Upper lobe of left lung (tissue), 6 donors: ENCODE measurements at places on chromosomes 2 and 18. TPM values are rescaled to one million over a fixed set of nuclear protein-coding genes. Genes with fewer than 3 reads are reported as not detected.

Gene PSMA8
- 1.3 TPM for total RNA-seq

Gene GALNT1
- total RNA-seq = 65.0 TPM

- no peak overlapping the region for H3K4me3 ChIP-seq
- H3K27me3 ChIP-seq = no peaks in the 10 kb centered on the region
- H3K36me3 ChIP-seq = no peaks in the 10 kb centered on the region
- no peak overlapping the region for H3K27ac ChIP-seq
- no peak for DNase-seq
Measured at GRCh38 chr2:157182204-157182709, 75.2 kb upstream of the GALNT5 start.

GRCh38 chr2:22798386-22798785, 586.6 kb upstream of the KLHL29 start:
- no peak for DNase-seq
- no peak overlapping the region for H3K27ac ChIP-seq
- H3K27me3 ChIP-seq = no peaks in the 10 kb centered on the region

- no peak overlapping the region for H3K4me3 ChIP-seq
- H3K36me3 ChIP-seq = no peaks in the 10 kb centered on the region
- no peak overlapping the region for H3K27ac ChIP-seq
- no peak for DNase-seq
Measured at GRCh38 chr18:37701967-37702366, 136.4 kb upstream of the CELF4 start.

Gene SOCS6
- total RNA-seq = 11.0 TPM

DNA sequence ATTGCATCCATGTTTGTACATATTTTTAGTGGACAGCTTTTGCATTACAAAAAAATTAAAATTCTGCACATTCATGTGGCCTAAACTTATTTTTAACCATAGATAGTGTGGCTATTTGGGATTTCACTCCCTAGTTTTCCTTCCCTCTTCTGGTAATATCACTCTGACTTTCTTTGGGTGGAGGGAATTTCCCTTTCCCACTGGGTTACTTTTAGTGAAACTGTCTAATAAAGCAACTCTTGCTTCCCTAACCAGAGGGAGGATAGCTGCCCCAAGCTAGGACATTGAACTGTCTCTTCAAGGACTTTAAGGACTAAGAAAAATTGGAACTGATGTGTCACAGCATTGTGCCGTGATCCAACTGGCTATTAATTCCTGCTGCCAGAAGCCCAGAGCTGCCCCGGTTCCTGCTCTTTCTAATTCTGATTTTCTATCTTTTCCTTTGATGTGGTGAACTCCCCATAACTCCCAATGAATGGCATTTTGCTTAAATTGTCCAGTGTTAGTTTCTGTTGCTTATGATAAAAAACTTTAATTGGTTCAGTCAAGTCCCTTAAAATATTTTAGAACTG, 20.0 kb upstream of the EFR3B start:
- no peak overlapping the region for H3K27ac ChIP-seq
- H3K27me3 ChIP-seq = no peaks in the 10 kb centered on the region
- no peaks in the 10 kb centered on the region for H3K4me1 ChIP-seq
- DNase-seq = no peak

- no peaks in the 10 kb centered on the region for H3K36me3 ChIP-seq
- no peak for DNase-seq
- H3K4me3 ChIP-seq = no peak overlapping the region
- no peaks in the 10 kb centered on the region for H3K27me3 ChIP-seq
- H3K27ac ChIP-seq = no peak overlapping the region
- H3K4me1 ChIP-seq = no peaks in the 10 kb centered on the region
Measured at GRCh38 chr2:6384341-6384740, 481.4 kb downstream of the CMPK2 start.

GRCh38 chr2:189783451-189783926, 650 bp downstream of the ORMDL1 start:
- H3K27ac ChIP-seq = peak overlapping the region; percentile 95
- H3K4me3 ChIP-seq = peak overlapping the region; percentile 66
- peaks cover 17% of the 10 kb centered on the region for H3K4me1 ChIP-seq
- DNase-seq = no peak
- H3K36me3 ChIP-seq = peaks cover 12% of the 10 kb centered on the region
- no peaks in the 10 kb centered on the region for H3K27me3 ChIP-seq

- no peaks in the 10 kb centered on the region for H3K4me1 ChIP-seq
- DNase-seq = no peak
- no peaks in the 10 kb centered on the region for H3K27me3 ChIP-seq
- no peak overlapping the region for H3K4me3 ChIP-seq
- no peak overlapping the region for H3K27ac ChIP-seq
- H3K36me3 ChIP-seq = no peaks in the 10 kb centered on the region
Measured at GRCh38 chr2:182740701-182741100, 24.6 kb downstream of the DNAJC10 start.

DNA sequence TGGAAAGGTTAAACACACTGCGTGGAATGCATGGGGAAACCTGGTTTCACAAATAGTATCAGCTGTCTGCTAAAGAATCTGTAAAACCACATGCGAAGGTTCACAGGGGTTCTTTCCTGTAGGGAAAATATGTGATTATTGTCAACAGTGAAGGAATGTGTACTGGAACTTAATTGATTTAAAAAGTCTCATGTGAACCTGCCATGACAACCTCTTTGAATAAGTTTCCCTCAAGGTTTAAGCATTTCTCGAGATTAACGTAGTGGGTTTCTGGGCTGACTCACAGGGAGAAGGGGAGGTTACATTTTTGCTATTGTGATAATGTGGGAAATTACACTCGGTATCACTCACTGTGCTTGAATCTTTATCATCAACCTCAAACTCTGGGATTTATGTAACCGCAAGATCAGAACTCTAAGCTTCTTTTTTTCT, 28.2 kb upstream of the IL1R1 start:
- no peak for DNase-seq
- H3K4me3 ChIP-seq = no peak overlapping the region
- no peaks in the 10 kb centered on the region for H3K27me3 ChIP-seq
- H3K36me3 ChIP-seq = no peaks in the 10 kb centered on the region
- peak overlapping the region; percentile 2 for H3K27ac ChIP-seq
- peaks cover 50% of the 10 kb centered on the region for H3K4me1 ChIP-seq

DNA sequence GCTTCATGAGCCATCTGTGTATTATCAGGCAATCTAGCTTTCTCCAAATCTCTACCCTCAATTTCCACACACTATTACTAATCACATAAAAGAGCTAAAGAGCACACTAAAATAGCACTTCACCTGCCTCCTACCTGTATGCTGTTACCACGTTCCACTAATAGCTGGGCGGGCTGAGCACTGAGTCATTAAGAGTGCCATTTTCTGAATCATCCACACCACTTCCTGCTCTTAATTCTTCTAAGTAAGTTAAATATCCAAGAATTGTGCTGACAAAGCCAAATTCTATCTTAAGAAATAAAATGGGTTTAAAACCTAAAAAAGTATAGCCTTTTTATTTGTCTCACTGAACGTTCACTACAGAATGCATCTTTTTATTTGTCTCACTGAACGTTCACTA, 35.7 kb downstream of the NOL10 start:
- peaks cover 34% of the 10 kb centered on the region for H3K36me3 ChIP-seq
- H3K27me3 ChIP-seq = no peaks in the 10 kb centered on the region
- no peak for DNase-seq
- H3K4me1 ChIP-seq = no peaks in the 10 kb centered on the region

GRCh38 chr2:30428827-30429461, 18.1 kb upstream of the LCLAT1 start:
- no peaks in the 10 kb centered on the region for H3K36me3 ChIP-seq
- DNase-seq = no peak
- H3K4me3 ChIP-seq = no peak overlapping the region

DNA sequence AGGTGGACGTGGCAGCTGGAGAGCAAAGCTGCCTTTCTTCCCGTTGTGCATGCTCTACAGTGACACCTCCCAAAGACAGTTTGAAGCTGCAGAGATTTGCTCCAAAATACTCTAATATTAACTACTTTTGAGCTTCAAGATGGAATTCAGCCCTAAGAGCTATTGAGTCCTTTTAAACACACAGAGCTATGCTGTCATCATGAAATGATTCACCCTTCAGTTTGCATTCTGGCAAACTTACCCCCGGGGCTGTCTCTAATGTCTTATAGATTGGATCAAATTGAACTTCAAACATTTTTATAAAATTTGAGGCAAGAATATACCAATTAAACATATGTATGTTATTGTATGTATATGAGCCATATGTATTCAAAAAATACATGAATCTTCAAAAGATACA, 110.7 kb upstream of the EFEMP1 start:
- no peaks in the 10 kb centered on the region for H3K36me3 ChIP-seq
- no peak for DNase-seq
- no peaks in the 10 kb centered on the region for H3K4me1 ChIP-seq
- no peaks in the 10 kb centered on the region for H3K27me3 ChIP-seq

GRCh38 chr2:150528861-150529801, 41.7 kb upstream of the RND3 start:
- H3K4me1 ChIP-seq = no peaks in the 10 kb centered on the region
- no peaks in the 10 kb centered on the region for H3K36me3 ChIP-seq
- no peak overlapping the region for H3K4me3 ChIP-seq
- H3K27me3 ChIP-seq = no peaks in the 10 kb centered on the region

GRCh38 chr2:96509114-96509846, 4.1 kb upstream of the NEURL3 start:
- H3K27ac ChIP-seq = no peak overlapping the region
- DNase-seq = peak; percentile 92
- no peak overlapping the region for H3K4me3 ChIP-seq

DNA sequence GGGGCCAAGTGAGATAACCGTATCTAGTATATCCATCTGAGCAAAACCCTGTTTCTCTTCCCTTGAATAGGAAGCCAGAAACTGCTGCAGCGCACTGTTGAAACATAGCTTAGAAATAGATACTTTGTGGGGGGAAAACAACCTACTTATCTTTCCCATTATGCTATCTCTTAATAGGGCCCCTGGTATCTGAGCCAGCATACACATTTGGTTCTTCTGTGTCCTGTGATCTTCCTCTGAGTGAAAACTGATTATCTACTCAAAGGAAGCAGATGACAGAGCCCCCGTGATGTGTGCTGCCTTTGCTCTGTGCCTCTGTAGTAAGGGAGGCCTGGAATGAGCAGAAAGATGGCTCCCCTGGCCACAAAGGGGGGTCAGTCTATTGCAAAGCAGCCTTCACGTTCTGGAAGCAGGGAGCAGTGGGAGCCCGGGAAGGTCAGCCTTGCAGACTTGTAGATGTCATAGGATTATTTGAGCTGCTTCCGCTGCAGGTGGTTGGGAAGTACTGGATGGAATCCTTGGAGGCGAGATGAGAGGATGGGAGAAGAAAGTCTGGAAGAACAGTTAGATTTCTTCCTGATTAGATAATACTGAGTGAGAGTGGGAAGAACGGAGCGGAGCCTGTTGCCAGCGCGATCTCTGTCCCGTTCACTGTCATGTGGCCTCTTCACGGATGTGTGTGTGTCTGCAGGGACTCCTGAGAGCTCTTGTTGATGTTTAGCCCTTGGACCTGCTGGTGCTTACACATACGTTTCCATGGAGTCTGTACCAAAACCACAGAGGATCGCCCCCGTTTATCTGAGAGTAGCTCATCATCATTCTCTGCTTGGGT, 150.1 kb downstream of the AGAP1 start:
- H3K4me1 ChIP-seq = peaks cover 16% of the 10 kb centered on the region
- no peaks in the 10 kb centered on the region for H3K36me3 ChIP-seq
- H3K27ac ChIP-seq = no peak overlapping the region
- no peaks in the 10 kb centered on the region for H3K27me3 ChIP-seq

Gene HRH4
- total RNA-seq = not detected

Gene ENOSF1
- 296 TPM for total RNA-seq

DNA sequence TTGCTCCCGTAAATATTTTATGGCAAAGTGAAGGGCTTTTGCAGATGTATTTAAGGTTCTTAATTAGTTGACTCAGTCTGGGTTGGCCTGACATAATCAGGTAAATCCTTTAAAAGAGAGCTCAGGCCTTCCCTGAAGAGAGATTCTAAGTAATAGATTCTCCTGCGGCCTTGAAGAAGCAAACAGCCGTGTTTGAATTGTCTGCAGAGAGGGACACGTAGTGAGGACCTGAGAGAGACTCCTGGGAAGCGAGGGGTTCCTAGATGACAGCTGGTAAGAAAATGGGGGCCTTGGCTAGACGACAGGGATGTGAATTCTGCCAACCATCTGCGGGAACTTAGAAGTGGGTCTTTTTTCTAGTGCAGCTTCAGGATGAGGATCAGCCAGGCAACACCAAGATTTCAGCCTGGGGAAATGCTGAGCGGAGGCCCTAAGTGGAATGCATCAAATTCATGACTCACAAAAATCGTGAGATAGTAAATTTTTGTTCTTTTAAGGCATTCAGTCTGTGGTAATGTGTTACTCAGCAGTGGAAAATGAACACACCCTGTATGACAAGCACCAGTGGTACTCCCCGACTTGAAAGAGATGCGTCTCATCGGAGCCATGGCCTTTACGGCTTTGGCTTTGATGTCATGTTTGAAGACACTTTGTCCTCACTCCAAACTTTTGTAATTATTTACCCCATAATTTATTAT, 62.1 kb upstream of the SMIM21 start:
- H3K4me3 ChIP-seq = no peak overlapping the region
- H3K36me3 ChIP-seq = no peaks in the 10 kb centered on the region
- no peak overlapping the region for H3K27ac ChIP-seq
- DNase-seq = no peak
- H3K27me3 ChIP-seq = no peaks in the 10 kb centered on the region

Gene CDK15
- 2.2 TPM for total RNA-seq

DNA sequence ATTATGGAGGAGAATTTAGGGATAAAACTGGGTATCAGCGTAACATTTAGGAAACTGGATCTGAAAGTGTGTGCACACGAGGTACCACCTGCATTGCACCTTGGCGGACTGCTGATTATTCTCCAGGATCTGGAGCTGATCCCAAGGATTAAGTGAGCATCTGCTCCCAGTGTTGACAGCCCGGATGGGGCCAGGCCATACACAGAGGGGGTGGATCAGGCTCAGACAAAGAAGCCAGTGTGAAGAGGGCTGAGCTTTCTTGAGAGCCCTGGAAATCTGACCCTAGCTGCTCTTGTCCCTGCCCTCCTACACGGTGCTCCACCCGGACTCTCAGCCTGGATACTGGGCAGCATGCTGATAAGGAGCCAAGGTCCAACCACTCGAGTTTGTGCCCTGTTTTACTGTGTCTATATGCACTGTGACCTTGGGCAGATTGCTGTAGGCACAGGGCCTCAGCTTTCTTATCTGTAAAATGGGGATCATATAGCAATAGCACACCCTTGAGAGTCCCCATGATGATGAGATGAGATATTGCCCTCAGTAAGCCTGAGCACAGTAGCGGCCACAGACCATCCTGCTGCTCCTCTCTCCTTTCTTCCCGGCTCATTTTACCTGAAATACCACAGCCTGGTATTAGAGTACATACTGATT, 396.8 kb upstream of the CELF4 start:
- no peaks in the 10 kb centered on the region for H3K4me1 ChIP-seq
- DNase-seq = no peak
- no peak overlapping the region for H3K27ac ChIP-seq
- no peaks in the 10 kb centered on the region for H3K36me3 ChIP-seq

- H3K27ac ChIP-seq = no peak overlapping the region
- H3K36me3 ChIP-seq = no peaks in the 10 kb centered on the region
- H3K4me3 ChIP-seq = no peak overlapping the region
- H3K4me1 ChIP-seq = no peaks in the 10 kb centered on the region
Measured at GRCh38 chr18:57390044-57390443, 37.7 kb downstream of the ST8SIA3 start.

Gene VIT
- 0.39 TPM for total RNA-seq
